ENCODE measurements at places on chromosomes 2 and 18. TPM values are rescaled to one million over a fixed set of nuclear protein-coding genes. Genes with fewer than 3 reads are reported as not detected.
A peak's percentile ranks its signal among the peaks of the same experiment; 100 is the strongest.

- no peak for DNase-seq
Observed at GRCh38 chr2:27070653-27071276, 689 bp downstream of the OST4 start.

DNA sequence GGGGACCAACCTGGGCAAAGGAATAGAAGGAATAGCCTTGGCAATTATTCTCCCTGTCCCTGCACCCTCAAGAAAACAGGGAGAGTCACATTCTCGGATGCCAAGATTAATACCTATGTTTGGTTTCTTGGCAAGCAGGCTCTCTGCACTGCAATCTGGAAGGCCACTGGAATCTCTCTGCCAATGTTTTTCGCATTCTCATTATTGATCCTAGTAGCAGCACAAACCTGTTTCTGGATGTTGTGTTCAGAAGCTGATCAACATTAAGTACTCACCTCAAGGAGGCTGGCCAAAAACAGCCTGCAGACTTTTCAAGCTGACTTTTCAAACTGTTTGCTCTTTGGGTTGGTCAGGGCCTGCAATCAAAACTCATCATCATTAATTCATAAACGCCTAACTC lies 62.2 kb downstream of the CLHC1 start:
- no peak for DNase-seq

The ZNF397 gene
- 11.2 TPM for total RNA-seq

- DNase-seq = peak; percentile 87
Observed at GRCh38 chr2:172195836-172196376, 93.2 kb upstream of the DLX2 start.

DNA sequence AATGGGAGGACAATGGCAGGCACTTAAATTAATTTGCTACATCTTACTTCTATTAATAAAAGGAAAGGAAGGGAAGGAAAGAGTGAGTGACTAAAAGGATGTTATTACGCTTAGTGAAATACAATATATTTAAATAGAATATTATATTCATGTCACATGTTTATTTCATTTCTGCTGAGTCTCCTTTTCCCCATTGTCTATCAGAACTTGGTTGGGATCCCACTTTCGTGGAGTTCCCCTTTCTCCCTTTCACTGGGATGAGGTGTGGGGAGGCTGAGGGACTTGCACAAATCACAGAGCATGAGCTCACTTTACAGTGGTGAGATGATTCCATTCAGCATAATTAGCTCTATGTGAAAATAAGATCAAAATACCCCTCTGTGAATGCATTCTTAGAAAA lies 730.6 kb downstream of the TSN start:
- no peak for DNase-seq

DNA sequence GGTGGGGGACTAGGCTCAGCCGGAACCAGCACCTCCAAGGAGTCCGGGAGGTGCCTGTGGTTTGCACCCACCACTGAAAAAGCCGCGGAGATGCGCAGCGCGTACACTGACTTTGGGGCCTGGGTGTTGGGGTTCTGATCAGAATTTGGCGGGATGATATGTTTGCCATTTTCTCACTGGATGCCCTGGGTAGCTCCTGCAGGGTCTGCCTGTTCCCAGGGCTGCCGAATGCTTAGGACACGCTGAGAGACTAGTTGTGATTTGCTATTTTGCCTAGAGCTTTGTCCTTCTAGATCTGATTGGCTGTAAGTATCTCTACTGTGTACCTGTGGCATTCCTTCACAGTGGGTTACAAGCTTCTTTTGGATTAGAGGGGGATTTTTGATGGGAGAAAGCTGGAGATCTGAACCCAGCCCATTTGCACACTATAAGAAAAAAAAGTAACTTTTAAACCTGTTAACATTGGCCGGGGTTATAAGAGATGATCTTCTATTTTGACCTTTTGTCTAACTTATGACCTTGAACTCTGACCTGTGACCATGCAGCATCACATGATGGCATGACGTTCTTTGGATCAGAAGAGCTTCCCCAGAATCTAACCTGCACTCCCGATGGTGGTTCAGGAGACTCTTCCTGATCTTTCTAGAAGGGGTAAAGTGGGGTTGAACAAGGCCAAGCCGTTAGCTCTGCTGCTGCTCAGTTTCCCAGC lies 1.6 kb downstream of the KCNE4 start:
- DNase-seq = no peak

The POTEC gene
- not detected for total RNA-seq

GRCh38 chr2:159546039-159546438 lies 70.3 kb downstream of the BAZ2B start:
- DNase-seq = no peak

DNA sequence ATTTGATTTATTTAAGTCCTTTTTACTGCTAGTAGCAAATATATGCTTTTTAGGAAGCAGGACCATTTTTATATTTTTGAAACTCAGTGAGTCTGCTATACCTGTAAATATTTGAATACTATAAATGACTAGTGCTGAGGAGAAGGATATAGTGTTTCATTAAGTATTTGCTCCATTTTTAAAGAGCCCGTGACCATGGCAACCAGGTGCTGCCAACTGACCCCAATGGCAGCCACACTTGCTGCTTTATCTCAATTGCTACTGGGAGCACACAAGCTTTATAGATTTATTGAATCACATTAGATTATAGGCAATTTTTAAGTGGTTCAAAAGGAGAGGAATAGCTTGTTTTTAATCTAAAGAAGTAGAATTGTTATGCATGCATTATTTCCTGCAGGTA lies 142.0 kb downstream of the SCG2 start:
- DNase-seq = no peak

DNA sequence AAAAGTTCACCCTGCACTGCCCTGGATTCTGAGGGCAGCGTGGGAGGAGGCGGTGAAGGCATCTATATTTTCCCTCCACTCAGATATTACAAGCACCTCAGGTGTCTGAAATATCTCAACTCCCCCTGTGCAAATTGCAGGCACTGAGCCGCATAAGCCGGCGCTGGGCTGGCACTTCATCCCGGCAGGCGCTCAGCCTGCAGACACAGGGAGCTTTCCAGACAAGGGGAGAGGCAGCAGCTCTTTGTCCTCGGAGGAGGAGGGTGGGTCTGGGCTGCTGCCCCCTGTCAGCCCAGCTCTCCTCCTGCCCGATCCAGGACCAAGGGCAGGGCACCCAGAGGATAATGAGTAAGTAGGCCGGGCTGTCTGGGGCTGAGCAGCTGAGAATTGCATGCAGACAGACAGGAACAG lies 189.3 kb upstream of the MYT1L start:
- no peak for DNase-seq

The PSTPIP2 gene
- 31.4 TPM for total RNA-seq

GRCh38 chr18:58057291-58057965 lies 13.4 kb downstream of the NEDD4L start:
- no peak for DNase-seq

DNA sequence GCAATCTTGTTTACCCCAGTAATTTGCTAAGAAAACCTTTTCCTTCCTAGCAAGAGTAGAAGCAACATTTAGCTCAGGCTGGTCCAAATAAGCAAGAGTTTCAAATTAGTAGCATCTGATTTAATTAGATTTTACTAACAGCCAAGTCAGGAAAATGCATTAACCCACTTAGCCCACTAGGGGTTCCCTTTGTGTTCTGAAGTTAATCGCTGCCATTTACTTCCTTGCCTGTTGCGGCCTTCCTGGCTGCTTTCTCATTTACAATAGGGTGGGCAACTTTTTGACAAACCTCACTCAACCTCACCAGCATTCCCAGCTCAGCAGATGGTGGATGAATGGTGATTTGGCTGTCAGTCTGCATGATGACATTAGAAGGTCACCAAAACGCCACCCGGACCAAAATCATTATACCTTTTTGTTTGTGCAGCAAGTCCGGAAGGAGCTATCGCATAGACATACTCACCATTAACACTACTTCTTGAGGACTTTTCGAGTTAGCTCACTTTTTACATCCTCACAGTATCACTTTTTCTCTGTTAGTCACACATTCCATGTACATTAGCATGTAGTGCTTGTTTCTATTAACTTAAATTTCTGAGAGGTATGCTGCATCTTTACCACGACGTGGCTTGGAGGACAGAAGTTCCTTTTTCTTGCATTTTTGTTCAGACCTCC lies 101.5 kb upstream of the SETBP1 start:
- DNase-seq = peak; percentile 74

DNA sequence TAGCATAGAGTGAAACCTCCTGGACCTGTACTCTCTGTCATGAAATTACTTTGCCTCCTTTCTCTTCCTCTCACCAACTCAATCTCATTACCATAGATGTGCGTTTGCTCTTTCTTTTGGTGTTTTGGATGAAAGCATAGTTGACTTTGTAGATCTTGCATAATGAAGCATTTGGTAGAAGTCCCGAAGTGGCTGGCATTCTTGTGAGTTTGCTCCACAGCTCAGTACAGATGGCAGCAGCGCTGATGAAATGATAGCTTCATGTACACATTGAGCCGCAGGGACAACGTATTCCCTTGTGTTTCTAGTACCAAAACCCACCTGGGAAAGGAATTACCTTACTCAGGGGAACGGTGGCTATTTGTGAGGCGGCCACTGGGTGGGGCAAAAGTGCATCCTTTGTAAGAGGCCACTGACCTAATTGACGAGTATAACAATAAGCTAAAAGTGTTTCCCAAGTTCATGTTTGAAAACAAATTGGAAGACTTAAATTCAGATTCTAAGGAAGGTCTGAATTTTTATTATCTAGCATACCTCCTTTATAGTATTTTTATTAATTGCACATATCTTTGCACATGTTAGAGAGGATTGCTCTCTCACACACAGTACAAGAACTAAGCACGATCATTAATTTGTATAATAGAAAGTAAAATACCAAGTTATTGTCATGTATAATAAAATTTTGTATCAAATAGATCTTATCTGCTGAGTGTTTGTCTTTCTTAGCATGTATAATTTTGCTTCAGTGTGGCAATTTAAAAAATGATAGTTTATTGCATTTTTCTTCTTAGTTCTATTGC lies 25.4 kb upstream of the CDH7 start:
- no peak for DNase-seq

- no peak for DNase-seq
Observed at GRCh38 chr2:12020833-12021469, 274.5 kb downstream of the LPIN1 start.

The DSG1 gene
- total RNA-seq = 0.32 TPM

The GCG gene
- total RNA-seq = not detected

GRCh38 chr2:105042189-105042588 lies 4.3 kb downstream of the MRPS9 start:
- DNase-seq = no peak

The IER3IP1 gene
- total RNA-seq = 17.9 TPM

GRCh38 chr2:237841051-237841450 lies 18.4 kb upstream of the RAMP1 start:
- DNase-seq = no peak

The RUFY4 gene
- not detected for total RNA-seq

DNA sequence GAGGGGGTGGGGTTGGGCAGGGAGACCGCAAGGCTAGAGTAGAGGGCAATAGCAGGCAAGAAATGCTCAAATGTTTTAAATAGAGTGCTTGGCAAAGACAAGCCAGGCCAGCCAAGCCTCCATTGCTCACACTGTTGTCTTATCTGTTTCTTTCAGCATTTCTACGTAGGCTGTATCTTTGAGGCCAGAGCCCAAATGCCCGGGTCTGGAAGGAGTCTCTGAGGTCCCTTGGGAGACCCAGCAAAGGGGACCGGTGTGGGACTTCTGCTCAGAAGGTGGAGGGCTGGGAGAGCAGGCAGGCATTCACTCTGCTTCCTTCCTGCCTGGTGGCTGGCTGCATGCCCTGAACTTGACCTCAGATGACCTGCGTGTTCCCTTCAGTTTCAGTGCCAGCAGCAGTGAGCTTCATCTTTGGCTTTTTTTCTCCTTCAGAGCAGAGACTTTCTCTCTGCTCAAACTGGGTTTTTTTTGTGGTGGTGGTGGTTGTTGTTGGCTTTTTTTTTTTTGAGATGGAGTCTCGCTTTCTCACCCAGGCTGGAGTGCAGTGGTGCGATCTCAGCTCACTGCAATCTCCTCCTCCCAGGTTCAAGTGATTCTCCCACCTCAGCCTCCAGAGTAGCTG lies 13.7 kb upstream of the TET3 start:
- no peak for DNase-seq

GRCh38 chr2:156005531-156005930 lies 327.0 kb downstream of the NR4A2 start:
- DNase-seq = no peak

The SRSF7 gene
- total RNA-seq = 233 TPM

DNA sequence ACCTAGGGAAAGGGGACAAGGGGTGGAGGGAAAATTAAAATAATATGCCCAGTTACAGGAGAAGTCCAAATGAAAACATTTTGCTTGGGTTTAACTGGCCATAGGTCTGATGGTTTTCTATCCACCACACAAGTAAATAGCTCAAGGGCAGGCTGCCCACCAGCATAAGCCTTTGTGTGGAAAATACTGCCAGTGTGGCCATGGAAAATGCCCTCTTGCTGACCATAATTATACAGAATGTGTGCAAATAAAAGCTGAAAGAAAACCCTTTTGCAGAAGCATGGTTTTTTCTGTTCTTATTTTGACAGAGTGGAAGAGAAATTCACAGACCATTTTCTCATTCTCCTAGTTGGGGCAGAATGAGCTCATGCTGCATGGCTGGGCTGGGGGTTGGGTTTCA lies 111.3 kb upstream of the SIX2 start:
- DNase-seq = no peak

- DNase-seq = peak; percentile 11
Observed at GRCh38 chr2:86238354-86238753, 39.1 kb downstream of the MRPL35 start.

The ARL6IP6 gene
- total RNA-seq = 27.4 TPM

DNA sequence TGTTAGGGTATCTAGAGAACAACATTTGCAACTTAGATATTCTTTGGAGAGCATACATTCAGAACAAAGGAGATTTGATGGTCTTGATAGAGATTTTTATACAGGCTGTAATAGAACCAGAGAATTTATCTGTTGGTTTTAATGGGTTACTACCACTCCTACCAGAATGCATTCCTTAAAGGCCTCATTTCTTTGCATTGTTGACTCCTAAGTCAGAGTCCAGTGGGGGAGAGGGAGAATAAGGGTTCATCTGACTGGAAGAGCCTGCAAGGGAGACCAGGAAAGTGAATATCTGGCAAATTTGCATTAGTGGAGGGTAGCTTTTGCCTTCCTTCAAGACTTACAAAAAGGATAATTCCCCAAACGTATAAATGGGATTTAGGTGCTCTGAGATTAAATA lies 29.7 kb downstream of the AGPS start:
- DNase-seq = no peak

DNA sequence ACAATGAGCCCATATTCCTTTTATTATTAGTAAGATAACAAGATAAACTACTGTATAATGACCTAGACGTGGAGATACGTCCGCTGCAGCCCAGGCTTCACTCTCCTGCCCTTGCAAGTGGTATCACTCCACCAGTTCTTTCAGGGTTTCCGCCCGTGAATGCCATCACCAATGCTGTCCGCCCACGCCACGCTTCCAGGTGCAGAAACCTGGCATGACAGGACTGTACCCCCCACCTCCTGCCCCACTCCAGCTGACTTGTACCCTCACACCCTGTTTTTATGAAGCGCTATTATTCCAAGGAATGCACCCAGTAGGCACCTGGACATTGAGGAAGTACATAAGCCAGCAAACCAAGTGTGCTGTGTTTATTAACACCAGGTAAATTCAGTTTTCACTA lies 79.8 kb downstream of the MYT1L start:
- no peak for DNase-seq

Measured in foreskin keratinocyte (primary cell).